ENCODE measurements at places on chromosomes 13 and 19.

- DNase-seq, result no peak
Observed at GRCh38 chr13:113209336-113209758, at the start of gene CUL4A. CUL4A (plus strand) TSS chr13:113209613; CDS start chr13:113209628, 15 bp downstream.

- no peak for DNase-seq
Observed at GRCh38 chr13:72221276-72221962, 354.4 kb upstream of the DACH1 start.

GRCh38 chr13:62793850-62794249 lies 1378.2 kb upstream of the PCDH20 start:
- DNase-seq, result no peak

DNA sequence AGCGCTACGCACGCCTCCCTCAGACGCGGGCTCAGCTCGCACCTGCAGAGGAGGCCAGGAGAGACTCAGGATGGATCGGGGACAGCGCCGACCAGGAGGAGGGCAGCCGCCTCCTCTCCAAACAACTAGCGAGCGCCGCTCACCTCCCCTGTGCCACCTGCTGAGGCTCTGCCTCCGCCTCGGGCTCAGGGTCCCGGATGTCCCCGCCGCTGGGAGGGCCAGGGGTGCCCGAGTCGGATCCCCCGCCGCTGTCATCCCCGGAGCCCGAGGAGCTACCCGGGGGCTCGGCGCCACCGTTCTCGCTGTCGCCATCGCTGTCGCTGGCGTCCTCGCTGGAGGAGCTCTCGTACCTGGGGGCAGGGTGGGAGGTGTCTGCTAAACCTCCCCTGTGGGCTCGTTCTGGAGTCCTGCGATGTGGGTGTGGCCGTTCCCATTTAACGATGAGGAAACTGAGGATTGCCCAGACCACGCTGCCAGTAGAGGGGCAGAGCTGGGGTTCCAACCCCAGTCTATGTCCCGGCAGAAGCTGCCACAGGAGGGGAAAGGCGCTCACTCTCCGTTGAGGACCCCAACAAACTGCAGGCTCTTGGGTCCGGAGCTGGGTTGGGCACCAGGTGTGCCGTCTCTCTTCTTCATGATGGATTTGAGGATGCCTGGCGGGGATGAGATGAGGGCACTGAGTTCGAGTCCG lies 9.2 kb downstream of the KANK3 start:
- DNase-seq, result no peak

DNA sequence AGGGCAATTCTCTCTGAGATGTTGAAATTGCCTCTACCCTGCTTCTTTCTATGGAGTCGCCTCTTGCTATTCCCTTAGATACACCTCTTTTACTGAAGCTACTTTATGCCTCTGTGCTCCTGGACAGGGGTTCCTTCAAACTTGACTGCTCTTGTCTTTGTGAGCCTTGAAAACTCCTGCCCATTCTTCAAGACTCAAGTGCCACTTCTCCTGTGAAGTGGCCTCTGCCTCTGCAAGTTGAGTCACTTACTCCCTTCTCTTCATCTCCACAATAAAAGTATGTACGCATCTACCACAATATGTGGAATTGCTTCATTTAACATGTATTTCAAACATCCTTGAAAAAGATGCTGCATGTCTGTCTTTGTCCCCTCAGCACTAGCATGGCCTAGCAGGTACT lies 66.0 kb upstream of the TPP2 start:
- no peak for DNase-seq

DNA sequence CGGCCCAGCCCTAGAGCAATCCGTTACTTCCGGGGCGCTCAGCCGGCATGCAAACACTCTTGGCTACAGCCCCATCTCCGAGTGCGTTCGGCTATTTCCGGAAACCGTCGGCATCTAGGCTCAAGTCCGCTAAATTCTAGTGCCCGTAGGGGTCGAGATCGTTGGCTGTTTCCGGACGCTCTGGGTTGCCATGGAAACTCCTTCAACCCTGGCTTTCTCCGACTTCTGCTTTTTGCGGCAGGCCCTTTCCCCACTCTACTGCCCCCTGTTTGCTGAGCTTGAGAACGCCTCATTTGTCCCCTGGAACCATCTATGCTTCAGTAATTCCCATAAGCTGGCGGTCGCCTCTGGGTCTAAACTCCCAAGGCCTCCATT lies 534 bp upstream of the PIK3R2 start:
- DNase-seq, result peak; percentile 90

- DNase-seq, result no peak
Observed at GRCh38 chr13:56586976-56587375, 553.7 kb upstream of the PRR20A start.

DNA sequence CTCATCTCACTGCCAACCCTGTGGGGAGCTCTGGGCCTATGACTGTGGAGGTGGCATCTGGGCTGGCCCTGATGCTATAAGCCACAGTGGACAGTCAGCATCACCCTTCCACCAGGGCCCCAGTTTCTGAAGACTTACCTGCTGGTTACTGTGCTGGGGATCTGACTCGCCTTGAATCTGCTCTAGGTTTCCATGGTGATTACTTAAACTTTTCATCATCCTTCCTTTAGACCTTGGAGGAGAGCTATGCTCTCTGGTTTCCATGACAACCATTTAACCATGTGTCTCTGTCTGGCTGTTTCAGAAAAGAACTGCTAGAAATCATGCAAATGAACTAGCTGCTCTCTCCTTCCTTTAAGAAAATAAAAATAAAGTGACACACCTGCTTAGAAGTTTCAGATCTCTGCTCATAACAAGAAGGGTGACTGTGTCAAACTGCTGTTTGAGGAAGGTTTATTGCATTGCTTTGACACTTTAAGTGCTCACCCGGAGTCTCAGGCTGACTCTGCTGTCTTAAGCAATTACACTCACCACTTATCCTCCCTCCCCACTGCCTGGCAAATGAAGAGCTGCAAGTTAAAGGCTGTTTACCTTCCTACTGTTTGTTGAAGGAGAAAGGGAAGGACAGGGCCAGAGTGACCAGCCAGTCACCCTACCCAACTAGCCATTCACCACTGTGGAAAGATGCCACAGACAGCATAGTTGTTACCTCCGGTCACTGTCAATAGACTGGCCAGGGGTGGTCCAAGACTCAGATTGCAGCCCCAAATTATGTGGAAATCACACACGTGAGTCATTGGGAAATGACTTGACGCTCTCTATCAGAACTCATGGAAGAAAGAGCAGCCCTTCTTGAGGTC lies 87.6 kb downstream of the HSPH1 start:
- DNase-seq, result peak; percentile 14

- DNase-seq, result no peak
Observed at GRCh38 chr13:37097076-37097475, 8.4 kb downstream of the CSNK1A1L start.

GRCh38 chr19:45637890-45638667 lies 1.1 kb downstream of the EML2 start:
- no peak for DNase-seq

DNA sequence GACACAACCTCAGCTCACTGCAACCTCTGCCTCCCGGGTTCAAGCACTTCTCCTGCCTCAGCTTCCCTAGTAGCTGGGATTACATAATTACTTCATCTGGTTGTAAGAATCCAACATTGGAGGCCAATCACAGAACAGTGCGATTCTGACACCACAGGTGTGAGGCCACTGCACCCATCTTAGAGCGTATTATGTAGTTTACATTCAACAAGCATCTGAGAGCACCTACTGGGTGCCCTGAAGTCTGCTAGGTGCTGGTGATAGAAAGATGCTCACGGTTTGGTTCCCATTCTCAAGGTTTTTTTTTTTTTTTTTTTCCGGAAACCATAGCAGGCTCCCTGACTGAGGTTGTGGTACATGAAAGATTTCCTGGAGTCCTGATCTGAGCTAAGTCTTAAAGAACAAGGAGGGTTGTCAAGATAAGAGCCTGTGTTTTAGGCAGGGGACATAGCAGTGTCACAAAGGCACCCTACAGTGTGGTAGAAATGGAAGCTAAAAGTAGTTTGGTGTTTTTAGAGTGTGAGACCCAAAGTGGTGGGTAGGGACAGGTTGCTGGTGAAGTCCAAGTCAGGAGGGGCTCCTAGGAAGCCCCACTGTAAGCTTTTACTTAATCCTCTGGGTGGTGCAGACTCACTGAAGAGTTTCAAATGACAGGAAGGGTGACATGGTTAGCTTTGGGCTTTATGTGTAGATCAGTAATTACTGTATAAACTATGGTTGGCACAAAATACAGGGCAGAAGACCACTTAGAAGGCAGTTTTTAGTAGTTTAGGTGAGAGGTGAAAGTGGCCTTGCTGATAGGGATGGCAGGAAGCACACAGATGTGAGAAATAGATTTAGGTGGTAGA lies 15.2 kb downstream of the SAE1 start:
- DNase-seq, result no peak

DNA sequence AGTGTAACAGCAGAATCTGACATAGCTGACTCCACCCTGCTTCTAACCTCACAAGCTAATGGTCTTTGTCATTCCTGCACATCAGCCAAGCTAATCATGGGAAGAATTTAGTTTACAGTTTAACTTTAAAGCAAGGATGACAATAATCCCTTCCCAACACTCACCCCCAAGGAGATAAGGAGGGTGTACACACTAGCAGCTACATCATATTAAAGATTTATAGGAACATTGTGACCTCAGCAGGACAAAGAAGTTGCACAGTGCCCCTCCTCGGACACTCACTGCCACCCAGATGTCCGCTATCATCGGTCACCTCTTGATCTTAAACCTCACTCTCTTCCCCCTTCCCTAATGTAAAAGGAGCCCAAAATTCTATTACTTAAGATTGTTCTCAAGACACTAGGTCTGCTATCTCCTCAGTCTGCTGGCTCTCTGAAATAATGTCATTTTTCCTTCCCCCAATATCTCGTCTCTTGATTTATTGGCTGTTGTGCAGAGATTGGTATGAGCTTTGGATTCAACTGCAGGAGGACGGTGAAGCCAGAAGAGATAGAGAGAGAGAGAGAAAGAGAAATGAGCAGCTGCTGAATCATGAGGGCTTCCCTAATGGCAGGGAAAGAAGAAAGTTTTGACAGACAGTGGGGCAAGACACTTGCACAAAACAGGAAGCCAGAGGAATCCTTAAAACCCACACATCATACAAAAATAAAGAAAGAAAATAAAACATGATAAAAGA lies 17.5 kb upstream of the FFAR2 start:
- DNase-seq, result no peak

DNA sequence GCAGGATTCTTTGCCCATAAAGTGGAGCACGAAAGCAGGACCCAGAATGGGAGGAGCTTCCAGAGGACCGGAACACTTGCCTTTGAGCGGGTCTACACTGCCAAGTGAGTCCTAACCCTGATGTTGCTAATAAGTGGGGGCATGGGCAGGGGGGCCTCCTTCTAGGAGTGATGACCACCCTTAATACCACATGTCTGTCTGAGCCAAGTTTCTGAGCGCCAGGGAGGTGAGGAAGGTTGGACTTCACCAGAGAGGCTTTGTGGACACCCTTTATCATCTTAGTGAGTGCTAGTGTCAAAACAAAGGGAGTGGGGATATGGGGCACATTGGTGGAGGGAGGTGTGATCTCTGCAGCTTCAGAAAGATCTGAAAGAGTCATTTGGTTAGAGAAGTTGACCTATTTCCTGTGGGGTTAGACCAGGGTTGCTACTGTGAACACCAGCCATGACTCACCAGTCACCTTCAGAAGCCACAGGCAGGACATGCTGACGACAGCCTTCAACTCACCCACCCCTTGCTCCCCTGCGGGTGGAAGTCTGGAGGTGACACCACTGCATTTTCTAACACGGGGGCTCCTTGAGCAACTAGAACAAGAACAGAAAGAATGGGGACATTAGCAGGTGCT lies 8.8 kb downstream of the ALOX5AP start:
- DNase-seq, result no peak

- DNase-seq, result no peak
Observed at GRCh38 chr19:44809577-44810233, 802 bp downstream of the BCAM start.

DNA sequence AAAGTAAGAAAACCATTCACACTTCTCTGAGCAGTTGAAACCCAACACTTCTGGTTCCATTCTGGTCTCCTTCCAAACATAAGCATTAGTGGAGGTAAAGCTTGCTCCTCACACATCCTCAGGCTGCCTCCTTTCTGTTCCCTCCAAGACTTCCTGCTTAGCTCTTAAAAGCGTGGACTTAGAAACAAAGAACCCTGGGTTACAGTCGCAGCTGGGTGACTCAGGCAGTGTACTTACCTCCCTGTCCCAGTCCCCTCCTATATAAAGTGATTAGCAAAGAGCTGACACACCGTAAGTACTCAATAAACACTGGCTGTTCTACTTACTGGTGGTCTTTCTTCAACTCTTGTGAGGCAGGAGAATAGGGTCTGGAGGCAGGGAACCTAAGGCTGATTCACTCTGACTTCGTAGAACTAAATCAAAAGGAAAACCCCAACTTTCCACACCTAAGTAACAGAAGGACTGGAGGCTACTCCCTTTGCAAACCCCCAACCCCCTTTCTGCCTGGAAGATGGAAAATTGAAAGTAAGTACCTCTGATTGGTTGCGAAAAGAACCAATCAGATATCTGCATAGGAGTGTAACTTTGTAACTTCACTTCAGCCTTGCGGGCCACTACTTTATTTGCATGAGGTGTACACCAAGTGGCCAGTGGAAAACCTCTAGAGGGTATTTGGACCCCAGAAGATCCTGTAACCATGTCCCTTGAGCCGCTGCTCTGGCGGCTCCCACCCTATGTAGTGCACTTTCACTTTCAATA lies 165.4 kb downstream of the SUCLA2 start:
- no peak for DNase-seq

GRCh38 chr13:46665248-46665632 lies 112.3 kb downstream of the LRCH1 start:
- no peak for DNase-seq

GRCh38 chr19:20080656-20081055 lies 2.9 kb downstream of the ZNF90 start:
- no peak for DNase-seq

- DNase-seq, result no peak
Observed at GRCh38 chr13:45521297-45521696, 56.6 kb downstream of the COG3 start.

GRCh38 chr13:99326012-99326411 lies 18.8 kb upstream of the GPR183 start:
- DNase-seq, result no peak

- DNase-seq, result no peak
Observed at GRCh38 chr13:45226024-45226423, 25.2 kb upstream of the KCTD4 start.

GRCh38 chr13:106520251-106521054 lies 15.0 kb downstream of the EFNB2 start:
- no peak for DNase-seq

GRCh38 chr13:77351315-77351714 lies 24.4 kb upstream of the MYCBP2 start:
- no peak for DNase-seq
